ENCODE measurements at places on chromosomes 7 and 10.

- DNase-seq: no peak
Observed at GRCh38 chr7:17384400-17384799, 85.9 kb downstream of the AHR start.

DNA sequence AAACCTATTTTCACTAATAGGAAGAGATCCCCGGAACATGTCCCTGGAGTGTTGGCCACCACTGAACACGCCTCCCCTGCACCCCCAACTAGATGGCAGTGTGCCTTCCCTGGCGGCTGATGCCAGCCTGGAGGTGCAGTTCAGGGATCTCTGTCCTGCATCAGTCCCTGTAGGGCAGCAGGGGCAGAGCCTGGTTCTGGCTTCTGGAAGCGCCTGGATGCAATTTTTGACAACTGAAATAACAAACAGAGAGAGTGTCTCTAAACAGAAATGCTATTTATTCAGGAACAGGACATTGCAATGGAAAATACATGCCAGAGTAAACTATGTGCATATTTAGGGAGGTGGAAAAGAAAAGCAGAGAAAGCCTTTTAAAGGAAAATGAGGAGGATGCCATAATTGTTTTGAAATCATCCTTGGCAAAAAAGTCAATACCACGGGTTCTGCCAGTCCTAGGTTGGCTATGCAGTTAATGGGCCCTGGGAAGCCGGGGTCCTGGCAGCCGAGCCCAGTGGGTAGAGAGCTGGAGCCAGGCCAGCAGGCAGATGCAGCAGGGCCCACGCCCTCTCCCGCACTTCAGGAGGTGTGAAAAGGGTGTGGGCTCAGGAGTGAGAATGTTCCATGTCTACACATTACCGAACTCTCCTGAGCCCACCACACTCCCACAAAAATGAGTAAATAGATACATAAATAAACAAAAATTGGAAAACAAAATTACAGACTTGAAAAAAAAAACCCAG lies 18.5 kb downstream of the ANTXRL start:
- DNase-seq: no peak

DNA sequence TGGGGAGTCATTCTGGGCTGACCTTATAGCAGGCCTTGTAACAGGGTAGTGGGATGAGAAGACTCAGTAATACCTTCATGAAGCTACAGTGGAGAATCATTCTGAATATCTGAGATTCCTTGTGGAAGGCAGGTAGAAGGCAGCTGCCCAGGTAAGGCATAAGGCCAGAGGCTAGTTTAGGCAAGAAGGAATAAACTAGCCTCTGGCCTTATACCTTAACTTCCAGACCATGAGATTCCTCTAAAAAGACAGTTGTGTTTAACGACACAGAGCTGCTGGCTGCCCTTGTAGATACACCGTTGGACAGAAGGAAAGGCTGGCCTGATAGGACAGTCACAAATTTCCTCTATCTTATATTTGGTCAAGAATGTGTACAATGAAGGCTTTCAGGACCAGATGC lies 268.2 kb downstream of the PLXDC2 start:
- no peak for DNase-seq

DNA sequence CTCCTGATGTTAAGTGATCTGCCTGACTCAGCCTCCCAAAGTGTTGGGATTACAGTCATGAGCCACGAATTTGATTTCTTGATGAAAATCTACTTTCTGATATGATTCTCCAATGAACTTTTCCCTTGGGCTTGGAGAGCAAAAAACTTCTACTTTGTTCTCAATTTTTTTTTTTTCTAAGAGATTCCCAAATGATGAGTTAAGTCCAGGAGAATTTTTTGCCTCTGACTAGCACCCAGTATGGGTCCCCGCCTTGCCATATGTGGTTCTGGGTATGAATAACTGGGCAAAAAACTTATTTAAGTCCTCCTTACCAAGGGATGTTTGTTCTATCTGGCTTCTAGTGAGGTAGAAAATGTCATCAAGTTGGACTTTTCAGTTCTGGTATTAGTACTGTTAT lies 147.9 kb upstream of the LYZL1 start:
- DNase-seq: peak; percentile 88

- no peak for DNase-seq
Observed at GRCh38 chr7:107661081-107661864, 645 bp downstream of the SLC26A4 start.

DNA sequence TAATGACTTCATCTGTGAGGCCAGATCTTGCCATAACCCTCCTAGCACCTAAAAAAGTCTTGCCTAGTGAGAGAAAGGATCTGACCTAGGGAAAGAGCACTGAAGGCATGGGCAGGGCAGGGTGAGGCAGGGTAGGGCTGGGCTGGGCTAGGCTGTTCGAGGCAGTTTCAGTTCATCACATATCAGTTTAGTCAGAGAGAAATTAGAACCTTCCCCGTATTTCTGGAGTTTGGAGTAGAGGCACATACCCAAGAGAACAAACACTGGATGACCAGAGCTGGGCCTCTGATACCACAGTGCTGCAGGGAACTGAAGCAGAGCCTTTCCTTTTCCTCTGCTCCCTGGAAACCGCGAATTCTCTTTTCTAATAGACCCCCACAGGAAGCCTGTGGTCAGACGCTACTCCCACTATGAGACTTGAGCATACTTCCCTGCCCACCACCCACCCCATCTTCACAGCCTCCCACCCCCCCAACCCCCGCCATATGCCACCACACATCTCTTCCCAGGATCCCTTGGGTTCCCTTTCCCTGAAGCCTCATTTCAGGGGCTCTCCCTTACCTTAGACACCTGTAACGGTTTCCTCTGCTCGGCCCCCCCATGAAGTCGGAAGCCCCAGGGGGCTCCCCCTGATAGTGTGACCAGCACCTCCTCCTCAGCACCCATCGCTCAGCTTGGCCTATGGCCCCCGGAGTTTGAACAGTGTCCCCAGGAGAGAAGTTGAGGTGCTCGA lies 406 bp downstream of the SYNPO2L start:
- no peak for DNase-seq

- DNase-seq: no peak
Observed at GRCh38 chr7:136148920-136149319, 171.8 kb upstream of the MTPN start.

DNA sequence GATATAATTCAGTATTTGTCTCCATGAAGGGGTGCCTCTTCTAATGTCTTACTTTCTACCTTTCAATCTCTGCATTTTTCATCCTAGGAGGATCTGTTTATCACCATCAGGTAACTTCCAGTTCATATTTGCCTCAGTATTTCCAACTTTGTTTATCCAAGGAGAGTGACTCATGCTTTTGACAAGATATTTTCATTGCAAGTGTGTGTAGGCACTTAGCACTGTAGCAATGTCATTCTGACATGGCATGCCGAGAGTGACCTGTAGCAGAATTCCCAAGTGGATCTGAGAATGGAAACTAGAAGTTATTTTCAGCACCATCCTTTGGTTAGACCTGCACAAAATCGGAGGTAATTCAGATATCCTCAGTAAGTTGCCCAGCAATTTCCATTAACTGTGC lies 129.9 kb downstream of the INHBA start:
- no peak for DNase-seq

- no peak for DNase-seq
Observed at GRCh38 chr7:69803699-69804516, 205.6 kb downstream of the AUTS2 start.

DNA sequence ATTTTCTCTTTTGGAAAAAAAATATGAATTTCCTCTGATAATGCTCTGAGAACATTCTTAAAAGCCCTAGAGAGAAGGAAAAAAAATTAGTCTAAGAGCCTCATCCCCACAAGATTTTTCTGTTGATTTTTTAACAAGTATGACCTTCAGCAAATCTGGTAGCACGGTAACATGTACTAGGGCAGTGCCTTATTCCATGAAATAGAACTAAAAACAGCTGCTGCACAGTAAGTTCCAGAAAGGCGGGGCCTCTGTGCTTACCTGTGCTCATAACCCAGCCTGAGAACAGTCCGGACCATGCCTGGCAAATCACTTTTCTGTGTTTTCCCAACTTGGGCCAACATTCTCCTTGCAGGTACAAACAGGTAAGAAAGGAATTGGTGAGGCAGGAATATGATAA lies 519.1 kb upstream of the AKR1E2 start:
- DNase-seq: no peak

- no peak for DNase-seq
Observed at GRCh38 chr7:46393142-46393541, 472.1 kb upstream of the IGFBP3 start.

DNA sequence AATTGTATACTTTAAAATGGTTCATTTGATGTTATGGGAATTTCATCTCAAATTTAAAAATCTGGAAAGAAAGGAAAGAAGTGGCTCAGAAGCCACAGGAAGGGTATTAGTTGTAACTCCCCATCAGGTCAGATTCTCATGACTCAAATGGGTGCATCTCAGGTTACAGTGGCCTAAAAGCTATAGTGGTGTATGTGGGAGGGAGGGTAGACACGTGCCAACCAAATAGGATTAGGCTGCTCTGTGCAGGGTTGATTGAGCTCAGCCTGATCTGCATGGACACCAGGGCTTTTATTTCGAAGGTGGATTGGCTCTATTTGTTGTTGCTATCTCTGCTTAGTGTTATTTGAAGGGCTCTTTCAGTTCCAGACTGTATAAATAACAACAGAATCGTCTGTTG lies 121.5 kb upstream of the PRR15 start:
- no peak for DNase-seq

DNA sequence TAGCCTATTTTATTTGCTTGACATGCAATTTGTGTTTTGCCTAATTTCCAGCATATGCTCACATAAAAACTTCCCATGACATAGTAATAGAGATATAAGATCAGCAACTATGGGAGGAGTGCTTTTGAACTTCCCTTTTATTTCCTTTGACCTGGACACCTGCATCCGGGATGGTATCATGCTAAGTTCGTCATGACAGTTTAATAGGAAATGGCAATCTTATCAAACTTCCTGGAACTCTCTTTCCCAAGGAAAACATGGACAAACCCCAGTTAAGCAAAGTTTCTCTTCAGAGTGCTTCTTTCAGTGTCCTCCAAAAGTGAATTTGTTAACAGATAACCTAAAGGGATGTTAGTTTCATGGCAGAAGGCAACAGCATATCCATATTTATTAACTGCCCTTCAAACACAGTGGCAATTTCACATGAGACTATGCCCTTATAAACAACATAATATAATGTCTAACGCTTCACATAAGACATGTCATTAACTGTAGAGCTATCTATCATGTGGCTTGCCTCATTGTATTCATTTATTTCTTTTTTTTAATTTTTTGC lies 474.7 kb upstream of the SEMA3A start:
- no peak for DNase-seq

DNA sequence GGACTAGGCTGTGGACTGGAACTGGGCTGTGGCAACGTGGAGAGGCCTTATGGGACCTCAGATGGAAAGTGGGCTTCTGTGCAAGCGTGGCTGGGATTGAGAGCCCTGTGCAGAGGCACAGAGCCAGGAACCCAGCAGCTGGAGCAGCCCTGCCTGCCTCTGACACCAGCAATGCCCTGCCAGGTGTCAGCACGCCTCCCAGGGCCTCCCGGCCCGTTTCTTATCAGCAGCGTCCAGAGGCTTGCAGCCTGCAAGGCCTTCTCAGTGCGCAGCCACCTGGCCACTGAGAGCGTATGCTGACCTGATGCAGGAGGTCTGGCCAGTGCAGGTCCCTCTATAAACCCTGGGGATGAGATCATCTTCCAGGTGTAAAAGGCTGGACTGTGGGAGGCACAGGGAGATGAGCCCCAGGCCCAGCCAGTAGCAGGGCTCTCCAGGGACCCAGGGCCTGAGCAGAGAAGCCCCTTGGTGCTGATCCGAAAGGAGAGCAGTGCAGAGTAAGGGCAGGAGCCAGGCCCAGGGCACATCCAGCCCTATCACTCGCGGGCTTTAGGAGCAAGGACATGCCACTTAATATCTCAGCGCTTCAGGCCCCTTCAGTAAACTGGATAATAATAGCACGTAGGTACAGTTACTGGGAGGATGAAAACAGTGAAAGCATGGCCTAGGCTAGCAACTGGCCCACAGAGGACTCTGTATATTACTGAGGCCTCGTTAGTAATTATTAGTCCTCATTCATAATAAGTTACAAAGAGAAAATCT lies 38.8 kb upstream of the ANTXRL start:
- DNase-seq: no peak

DNA sequence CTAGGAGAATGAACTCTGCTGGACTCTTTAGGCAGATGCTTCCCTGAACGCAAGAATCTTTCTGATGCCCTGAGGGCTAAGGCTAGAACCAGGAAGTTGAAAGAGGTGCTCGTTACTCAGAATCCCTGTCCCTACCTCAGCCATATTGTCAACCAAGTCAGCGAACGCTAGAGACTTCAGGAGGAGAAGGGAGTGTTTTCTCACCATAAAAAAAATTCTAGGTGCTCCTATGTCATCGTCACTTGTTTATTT lies 359.4 kb downstream of the PRPF18 start:
- no peak for DNase-seq

GRCh38 chr7:36506820-36507219 lies 117.2 kb downstream of the ANLN start:
- no peak for DNase-seq

- DNase-seq: no peak
Observed at GRCh38 chr7:51101111-51101757, 215.4 kb downstream of the COBL start.

GRCh38 chr7:148288592-148289151 lies 301.9 kb upstream of the C7orf33 start:
- no peak for DNase-seq

DNA sequence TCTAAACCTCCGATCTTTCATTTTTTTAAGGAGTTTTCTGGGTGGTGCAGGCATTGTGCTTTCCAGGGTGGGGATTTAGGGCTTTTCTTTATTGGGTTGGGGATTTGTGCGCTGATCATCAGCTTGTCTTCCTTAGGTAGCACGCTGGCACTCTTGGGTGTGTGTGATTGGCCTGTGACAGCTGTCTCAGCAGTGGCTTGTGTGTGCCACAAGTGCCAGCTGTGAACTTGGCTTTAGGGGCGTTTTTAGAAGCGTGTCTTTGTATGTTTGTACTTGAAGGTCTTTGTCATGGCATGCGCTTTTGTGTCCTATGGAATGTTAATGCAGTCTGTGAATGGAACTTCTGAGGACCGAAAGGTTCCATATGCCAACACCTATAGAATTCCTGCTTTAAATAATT lies 788 bp downstream of the AKAP9 start:
- DNase-seq: no peak

DNA sequence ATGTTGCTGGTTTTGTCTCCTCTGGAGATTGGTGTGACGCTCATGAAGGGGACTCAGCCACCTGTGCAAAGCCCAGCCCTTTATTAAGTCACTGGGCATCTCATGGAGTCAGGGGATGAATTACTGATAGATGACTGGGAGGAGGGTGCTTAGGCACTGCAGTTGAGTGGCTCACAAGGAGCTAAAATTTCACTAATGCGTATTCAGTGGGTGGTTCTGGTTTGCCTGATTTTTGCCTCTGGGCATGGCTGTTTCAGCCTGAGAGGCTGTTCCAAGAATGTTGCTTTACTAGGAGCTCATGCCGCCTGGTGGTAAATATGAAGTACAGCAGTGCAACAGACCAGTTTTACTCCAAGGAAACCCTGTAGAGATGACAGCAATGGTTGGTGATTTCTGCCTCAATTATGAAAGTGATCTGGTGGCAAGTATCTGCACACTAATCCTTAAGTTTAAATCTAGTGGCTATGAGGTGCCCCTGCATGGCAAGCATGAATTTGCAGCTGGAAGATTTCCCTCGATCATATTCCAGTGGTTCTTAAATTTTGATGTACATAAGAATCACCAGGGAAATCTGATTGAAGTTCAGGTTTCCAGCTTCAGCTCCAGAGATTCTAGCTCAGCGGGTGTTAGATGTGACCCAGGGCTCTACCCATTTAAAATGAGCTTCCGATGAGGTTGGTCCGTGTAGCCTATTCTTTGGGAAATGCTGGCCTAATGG lies 19.9 kb downstream of the ACTA2 start:
- DNase-seq: peak; percentile 56

Data from non-pigmented ciliary epithelial cell (primary cell).